PC-3 (cell line): ENCODE measurements at places on chromosomes 11 and 22. TPM values are rescaled to one million over a fixed set of nuclear protein-coding genes. Genes with fewer than 3 reads are reported as not detected.

The ELFN2 gene
- total RNA-seq, result 10.0 and 14.5 TPM in 2 replicates

The SLC7A4 gene
- not detected in 2 replicates for total RNA-seq

The MUC5AC gene
- total RNA-seq, result 0.11 and 0.35 TPM in 2 replicates

The PHOX2A gene
- total RNA-seq, result not detected in 2 replicates

The OTOG gene
- not detected in 2 replicates for total RNA-seq

DNA sequence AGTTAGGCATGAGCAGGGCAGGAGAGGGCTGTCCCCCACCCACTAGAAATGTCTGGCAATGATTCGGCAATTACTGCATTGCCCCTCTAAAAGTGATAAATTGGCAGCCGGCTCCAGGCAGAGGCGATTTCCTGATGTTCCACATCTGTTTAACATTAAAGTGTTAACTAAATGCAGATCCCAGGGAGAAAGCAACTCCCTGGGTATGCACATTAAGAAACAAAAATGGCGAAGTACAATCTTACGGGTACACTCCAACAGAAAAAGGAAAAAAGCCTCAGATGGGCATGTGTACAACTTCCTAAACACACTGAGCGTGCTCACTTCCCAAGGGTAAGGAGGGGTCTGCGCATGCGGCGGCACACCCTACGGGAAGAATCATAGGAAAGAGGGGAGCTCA is 314.4 kb downstream of the CASP12 start:
- peaks cover 24% of the 10 kb centered on the region for H3K4me1 ChIP-seq
- H3K4me3 ChIP-seq, result no peak overlapping the region
- no peaks in the 10 kb centered on the region for H3K27me3 ChIP-seq
- no peak overlapping the region for H3K27ac ChIP-seq

DNA sequence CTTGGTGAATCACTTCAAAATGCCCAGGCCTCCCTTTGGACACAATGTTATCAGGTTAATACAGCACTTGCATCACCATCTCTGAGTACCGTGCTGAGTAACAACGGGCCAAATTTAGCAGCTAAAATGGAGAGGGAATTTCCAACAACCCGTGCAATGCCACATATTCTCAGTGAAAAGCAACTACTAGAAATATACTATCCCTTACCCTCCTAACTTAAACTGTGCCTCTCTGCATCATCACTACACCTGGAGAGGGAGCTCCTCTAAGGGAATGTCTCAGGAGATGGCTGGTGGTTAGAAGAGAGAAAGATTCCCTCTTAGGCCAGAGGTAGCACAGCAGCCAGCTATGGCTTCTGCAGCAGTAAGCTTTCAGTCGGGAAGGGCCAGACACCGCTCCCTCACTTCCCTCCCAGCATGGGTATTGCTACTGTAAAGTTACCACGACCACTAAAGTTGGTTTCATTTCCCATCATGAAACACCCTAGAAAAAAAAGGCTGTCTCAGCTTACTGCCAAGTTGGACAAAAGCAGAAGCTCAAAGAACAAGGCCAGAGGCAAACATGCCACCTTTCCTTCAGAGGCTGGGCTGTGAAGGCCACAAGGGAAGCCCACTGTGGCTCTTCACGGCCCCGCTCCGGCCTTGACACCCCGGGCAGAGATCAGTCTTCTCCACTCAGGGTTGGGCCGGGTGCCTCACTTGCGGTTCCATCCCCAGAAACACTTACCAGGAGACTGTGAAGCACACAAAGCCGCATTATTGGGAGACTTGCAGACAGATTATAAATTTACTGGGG is 3.9 kb downstream of the MAML2 start:
- no peaks in the 10 kb centered on the region for H3K27me3 ChIP-seq
- H3K36me3 ChIP-seq, result peaks cover 5% of the 10 kb centered on the region; the same call in 1 of the 2 replicates
- peak overlapping the region; percentile 47 for H3K27ac ChIP-seq
- DNase-seq, result peak; percentile 60

DNA sequence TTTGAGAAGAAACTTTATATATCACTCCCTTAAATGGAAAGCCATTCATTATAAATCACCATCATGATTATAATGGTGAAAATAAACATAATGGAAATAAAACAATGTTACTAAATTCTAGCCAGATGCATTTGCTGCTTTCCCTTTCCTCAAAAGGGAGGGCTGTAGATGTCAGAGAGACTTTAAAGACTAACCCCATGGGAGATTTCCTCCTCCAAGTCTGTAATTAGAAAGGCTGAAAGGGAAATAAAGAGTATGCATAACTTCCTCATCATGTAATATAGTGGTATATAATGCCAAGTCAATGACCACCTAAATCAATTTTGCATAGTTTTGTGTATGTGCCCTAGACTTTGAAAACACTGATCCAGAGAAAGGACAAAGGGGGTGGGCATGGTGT is 6.4 kb downstream of the CD6 start:
- DNase-seq, result no peak
- H3K4me1 ChIP-seq, result no peaks in the 10 kb centered on the region
- H3K36me3 ChIP-seq, result no peaks in the 10 kb centered on the region
- H3K27me3 ChIP-seq, result 0 out of 2 replicates have a peak, but pooled peaks cover 9% of the 10 kb centered on the region

DNA sequence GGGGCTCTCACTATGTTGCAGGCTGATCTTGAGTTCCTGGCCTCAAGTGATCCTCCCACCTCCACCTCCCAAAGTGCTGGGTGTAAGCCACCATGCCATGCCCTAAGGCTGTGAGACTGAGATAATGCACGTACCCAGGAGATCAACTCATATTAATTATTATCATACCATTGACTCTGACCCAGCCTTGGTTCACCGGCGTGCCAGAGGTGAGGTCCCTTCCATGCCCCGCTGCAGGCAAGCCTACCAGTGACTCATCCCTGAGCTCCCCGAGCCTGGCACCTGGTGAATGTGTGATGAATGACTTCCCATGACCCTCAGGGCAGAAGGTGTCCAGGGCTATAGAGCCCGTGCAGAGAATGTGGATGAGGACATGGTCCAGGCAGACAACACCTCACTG is 12.1 kb downstream of the GAL3ST1 start:
- H3K27me3 ChIP-seq, result no peaks in the 10 kb centered on the region
- H3K4me3 ChIP-seq, result no peak overlapping the region
- no peak overlapping the region for H3K27ac ChIP-seq
- H3K4me1 ChIP-seq, result no peaks in the 10 kb centered on the region
- H3K36me3 ChIP-seq, result no peaks in the 10 kb centered on the region

DNA sequence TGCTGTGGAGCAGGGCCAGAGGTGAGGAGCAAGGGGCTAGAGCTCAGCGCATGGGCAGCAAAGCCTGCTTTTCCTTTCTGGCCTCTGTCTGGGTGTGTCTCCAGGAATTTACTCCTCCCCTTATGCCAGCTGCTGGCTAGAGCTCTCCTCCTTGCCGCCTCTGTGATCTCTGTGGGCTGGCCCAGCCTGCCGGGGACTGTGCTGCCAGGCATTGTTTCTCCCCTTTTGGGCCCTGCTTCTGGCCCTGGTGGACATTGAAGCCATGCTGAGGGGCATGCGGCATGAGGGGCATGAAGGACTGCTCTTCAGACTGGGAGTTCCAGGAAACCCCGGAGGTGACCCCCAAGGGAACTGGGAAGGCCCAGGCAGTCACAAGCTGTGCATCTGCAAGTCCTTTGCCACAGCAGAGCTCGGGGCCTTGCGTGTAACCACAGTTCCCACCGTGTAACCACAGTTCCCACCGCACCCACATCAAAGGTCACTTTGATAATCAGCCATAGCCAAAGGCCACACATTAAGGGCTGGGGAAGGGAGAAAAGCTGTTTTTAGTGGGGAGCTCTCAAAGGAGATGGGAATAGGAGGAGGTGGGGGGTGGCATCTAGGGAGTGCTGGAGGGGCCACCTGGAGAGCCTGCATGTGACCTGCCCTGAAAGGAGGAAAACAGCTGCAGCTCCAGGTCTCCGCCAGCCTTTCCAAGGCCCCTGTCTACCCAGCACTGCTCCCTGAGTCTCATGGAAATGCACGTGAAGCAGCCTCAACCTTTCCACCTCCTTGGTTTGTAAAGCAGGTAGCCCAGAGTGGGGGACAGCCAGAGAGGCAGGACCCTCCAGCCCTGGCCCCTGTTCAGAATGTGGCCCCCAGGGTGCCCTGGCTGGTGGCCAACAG is 62.3 kb downstream of the PPFIBP2 start:
- H3K4me1 ChIP-seq, result peaks cover 41% of the 10 kb centered on the region
- H3K4me3 ChIP-seq, result no peak overlapping the region
- H3K27ac ChIP-seq, result no peak overlapping the region

DNA sequence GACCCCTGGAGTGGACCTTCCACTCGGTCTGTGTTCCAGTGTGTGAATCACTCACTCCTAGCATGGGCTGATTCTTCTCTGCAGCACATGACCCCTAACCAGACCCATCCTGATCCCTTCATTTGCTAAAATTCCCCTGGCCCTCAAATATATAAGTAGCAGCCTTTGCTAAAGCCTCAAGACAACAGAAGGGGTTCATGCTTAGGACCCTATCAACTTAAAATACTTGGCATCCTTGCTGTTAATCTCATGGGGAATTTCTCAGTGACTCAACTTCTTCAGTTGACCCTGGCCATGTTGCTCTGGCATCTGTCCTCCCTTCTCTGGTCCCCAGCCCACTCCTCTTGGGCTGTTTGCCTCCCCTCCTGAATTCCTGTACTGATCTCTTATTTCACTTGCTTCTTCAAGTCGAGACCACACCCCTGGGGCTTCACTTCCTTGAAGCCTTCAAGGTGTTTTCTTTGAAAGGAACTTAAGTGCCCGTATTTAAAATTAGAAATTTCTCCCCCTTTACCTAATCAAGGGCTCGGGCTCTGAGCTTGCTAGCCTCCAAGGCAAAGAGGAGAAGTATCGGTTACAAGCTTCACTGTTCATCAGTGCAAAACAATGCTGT is 23.6 kb downstream of the NNMT start:
- no peak overlapping the region for H3K4me3 ChIP-seq
- DNase-seq, result no peak
- H3K27me3 ChIP-seq, result no peaks in the 10 kb centered on the region
- peaks cover 38% of the 10 kb centered on the region for H3K4me1 ChIP-seq
- no peak overlapping the region for H3K27ac ChIP-seq

DNA sequence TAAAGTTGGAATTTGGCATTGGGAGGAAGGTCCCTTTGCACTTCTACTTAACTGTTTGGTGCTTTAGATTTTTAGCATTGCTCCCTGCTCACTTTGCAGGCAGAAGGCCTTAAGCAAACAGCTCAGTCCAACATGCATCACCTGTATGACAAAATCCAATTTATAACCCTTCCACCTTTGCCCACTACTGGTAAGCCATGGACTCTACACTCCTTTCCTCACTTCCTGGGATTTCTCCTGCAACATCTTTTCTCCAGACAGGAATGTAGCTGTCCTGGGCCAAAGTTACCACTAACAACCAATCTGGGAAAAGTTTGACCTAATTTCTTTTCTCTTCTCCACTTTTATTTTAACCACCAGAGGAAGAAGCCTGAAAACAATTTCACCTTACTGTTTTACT is 1.8 kb upstream of the OR2D2 start:
- no peak overlapping the region for H3K4me3 ChIP-seq
- H3K27ac ChIP-seq, result no peak overlapping the region
- H3K36me3 ChIP-seq, result no peaks in the 10 kb centered on the region
- H3K4me1 ChIP-seq, result no peaks in the 10 kb centered on the region
- peak; percentile 1 for DNase-seq
- H3K27me3 ChIP-seq, result peaks cover 7% of the 10 kb centered on the region; the same call in 1 of the 2 replicates

DNA sequence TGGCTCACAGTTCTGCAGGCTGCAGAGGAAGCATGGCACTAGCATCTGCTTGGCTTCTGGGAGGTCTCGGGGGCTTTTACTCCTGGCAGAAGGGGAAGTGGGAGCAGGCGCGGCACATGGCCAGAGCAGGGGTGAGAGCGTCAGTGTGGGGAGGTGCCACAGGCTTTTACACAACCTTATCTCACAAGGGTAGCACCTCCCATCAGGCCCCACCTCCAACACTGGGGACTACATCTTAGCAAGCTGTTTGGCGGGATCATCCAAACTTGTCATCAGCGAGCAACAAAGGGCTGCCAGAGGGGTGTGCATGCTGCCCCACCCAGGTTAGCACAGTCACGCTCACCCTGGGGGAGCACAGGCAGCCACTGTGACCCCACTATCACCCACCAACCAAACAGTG is 18.9 kb upstream of the YPEL1 start:
- no peaks in the 10 kb centered on the region for H3K27me3 ChIP-seq
- H3K4me1 ChIP-seq, result peaks cover 14% of the 10 kb centered on the region
- H3K27ac ChIP-seq, result no peak overlapping the region
- H3K36me3 ChIP-seq, result no peaks in the 10 kb centered on the region
- H3K4me3 ChIP-seq, result no peak overlapping the region
- no peak for DNase-seq

DNA sequence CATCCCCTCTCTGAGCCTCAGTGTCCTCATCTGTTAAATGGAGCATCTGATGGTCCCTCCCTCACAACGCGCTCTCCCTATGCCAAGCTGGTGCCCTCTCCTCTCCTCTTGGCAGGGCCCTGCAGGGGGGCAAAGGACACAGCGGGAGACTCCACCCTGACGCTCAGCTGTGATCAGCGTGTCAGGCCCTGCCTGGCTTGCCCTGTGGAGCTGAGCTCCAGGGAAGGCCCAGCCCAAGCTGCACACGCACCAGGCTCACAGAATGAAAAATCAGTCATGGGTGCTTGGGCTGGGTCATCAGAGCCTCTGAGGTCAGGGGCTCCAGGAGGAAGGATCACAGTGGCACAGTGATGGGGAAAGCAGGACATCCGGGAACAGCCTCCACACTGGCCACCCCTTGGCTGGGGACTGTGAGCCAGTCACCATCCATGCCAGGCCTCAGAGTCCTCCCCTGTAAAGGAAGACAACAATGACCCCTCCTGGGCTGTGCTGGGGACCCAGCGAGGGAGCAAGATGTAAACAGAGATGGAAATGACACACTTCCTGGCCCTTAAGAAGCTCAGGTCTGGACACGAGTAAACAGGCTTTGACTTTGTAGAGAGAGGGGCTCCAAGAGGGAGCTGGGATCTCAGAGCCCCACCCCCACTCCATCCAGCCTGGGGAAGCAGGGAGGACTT is 36.6 kb downstream of the RPL3 start:
- H3K4me3 ChIP-seq, result no peak overlapping the region
- DNase-seq, result peak; percentile 15
- no peaks in the 10 kb centered on the region for H3K27me3 ChIP-seq

GRCh38 chr11:12377106-12377823 is at the start of gene PARVA:
Gene PARVA, plus strand, starts transcription at chr11:12377571. Its CDS starts 77 bp downstream, at chr11:12377648.
- H3K4me1 ChIP-seq, result peaks cover 14% of the 10 kb centered on the region; the same call in 1 of the 2 replicates
- peak; percentile 66 for DNase-seq
- H3K36me3 ChIP-seq, result no peaks in the 10 kb centered on the region
- no peaks in the 10 kb centered on the region for H3K27me3 ChIP-seq
- peak within 1 kb of the TSS; percentile 84 for H3K4me3 ChIP-seq
- H3K27ac ChIP-seq, result peak within 1 kb of the TSS; percentile 77
